ENCODE measurements at places on chromosomes 2 and 18.

- DNase-seq = peak; percentile 13
Observed at GRCh38 chr18:77366720-77367641, 117.3 kb downstream of the GALR1 start.

GRCh38 chr2:10201201-10201600, 78.7 kb downstream of the RRM2 start:
- DNase-seq = no peak

- DNase-seq = no peak
Observed at GRCh38 chr2:240926516-240927389, 20.6 kb downstream of the CROCC2 start.

- no peak for DNase-seq
Observed at GRCh38 chr2:207768866-207769596, 675 bp downstream of the FZD5 start.

DNA sequence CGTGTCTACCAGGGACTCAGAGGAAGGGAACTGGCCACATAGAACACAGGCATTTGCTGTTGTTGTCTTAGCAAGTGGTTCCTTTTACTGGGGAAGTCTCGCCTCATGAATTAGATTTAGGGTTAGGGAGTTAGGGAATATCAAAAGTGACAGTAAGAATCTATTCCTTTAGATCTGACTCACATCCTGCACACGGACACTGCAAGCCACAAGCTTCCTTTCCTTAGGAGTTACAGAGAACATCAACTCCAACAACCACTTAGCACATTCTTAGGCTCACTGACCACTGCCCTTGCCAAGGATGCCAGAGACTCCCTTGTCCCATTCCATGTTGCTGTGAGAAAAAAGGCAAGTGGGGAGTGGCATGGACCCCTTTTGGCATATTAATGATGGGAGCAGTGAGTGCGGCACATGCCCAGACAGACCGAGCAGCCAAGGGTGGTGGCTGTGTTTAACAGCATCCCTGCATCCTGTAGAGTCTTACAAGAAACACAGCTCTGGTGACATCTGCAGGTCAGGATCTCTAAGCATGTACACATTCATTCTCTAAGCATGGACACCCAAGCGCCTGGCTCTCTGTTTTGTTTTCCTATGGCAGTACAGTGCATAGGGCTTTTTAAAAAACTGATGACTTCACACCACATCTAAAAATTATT, 745.6 kb upstream of the RAB6C start:
- no peak for DNase-seq

- no peak for DNase-seq
Observed at GRCh38 chr2:105309147-105309545, 20.4 kb downstream of the TGFBRAP1 start.

GRCh38 chr2:31324016-31324633, 90.2 kb downstream of the EHD3 start:
- DNase-seq = no peak

- DNase-seq = peak; percentile 21
Observed at GRCh38 chr2:167212014-167212648, 323.9 kb downstream of the XIRP2 start.

- no peak for DNase-seq
Observed at GRCh38 chr2:180222644-180223043, 215.5 kb upstream of the CWC22 start.

DNA sequence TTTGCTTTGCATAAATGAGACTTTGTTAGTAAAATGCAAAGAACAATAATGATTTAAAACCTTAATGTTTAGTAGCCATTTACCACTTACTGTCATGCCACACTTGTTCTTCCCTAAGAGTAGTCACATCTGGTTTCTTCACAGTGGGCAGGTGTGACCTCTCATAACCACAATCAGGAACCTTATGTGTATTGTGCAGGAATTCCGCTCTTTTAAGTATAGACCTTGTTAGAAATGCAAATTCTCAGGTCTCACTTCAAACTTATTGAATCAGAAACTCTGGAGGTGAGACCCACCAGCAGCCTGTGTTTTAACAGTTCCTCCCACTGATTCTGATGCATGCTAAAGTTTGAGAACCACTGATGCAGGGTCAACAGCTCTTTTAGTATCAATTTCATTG, 518.8 kb upstream of the MEX3C start:
- no peak for DNase-seq

DNA sequence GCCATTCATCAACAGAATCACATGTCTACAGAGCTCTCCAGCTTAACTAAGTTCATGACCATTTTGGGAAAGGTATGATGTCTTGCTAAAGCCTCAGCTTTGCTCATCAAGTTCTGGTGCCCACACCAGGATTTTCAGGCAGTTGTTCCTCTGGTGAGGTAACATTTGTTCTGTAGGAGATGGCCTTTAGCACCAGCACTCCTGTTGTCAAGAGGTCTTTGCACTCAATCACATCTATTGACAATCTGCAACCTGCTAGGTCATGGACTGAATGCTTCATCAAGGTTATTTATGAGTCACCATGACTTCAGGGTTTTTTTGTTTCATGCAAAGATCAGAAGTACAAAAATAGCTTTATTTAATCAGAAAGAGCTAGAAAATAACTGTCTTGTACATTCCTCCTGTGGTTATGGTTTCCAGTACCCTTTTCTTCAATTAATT, 36.6 kb upstream of the VIT start:
- DNase-seq = no peak

DNA sequence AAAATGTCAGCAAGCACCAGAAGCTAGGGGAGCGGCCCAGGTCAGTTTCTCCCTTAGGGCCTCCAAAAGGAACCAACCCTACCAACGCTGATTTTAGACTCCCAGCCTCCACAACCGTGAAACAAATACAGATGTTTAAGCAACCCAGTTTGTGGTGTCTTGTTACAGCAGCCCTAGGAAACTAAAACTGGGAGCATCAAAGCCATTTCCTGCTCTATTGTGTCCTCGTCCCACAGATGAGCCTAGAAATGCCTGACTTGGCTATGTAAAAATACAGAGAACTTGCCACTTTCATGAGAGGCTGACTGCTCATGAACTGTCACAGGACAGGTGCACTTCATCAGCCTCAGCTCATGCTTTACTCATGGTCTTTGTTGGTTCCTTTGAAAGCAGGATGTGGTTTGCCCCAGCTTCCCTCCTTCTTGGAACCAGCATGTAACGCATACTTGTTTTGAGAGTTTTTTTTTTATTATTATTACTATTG, 97.6 kb upstream of the SLC39A10 start:
- no peak for DNase-seq

- no peak for DNase-seq
Observed at GRCh38 chr2:231810905-231811304, 24.7 kb downstream of the COPS7B start.

- DNase-seq = no peak
Observed at GRCh38 chr2:88125344-88125923, 2.4 kb downstream of the FABP1 start.

DNA sequence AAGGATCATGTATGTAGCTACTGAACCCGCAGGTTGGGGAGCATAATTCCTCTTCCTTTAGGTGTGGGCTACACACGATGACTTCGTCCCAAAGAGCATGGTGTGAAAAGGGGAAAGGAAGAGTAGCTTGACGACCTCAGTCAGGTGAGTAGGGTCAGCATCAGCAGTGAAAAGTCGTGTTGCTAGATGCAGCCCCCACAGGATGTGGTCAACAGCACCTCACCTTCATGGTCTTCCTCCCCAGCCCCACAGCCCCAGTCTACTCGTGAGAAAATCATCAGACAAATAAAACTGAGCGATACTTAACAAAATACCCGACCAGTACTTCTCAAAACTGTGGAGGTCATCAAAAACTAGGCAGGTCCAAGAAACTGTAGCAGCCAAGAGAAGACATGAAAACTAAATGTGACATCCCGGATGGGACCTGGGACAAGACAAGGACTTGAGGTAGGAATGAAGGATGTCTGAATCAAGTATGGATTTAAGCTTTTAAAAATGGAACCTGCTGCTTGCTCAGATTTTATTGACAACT, 77.5 kb upstream of the NFATC1 start:
- DNase-seq = no peak

GRCh38 chr18:77528872-77529271, 279.2 kb downstream of the GALR1 start:
- DNase-seq = no peak

DNA sequence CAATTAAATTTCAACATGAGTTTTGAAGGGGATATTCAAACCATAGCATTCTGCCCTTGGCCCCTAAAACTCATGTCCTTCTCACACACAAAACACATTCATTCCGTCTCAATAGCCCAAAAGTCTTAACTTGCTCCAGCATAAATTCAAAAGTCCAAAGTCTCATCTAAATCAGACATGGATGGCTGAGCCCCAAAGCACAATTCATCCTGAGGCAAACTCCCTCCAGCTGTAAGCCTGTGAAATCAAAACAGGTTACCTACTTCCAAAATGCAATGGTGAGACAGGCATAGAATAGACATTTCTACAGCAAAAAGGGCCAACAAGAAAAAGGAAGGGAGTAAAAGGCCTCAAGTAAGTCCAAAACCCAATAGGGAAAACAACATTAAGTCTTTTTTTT, 245.8 kb downstream of the TTC32 start:
- no peak for DNase-seq

- DNase-seq = no peak
Observed at GRCh38 chr2:31258351-31258750, 24.4 kb downstream of the EHD3 start.

Measured in right renal pelvis (tissue), 4 donors.